ENCODE measurements at places on chromosomes 11 and 22.
A peak's percentile ranks its signal among the peaks of the same experiment; 100 is the strongest.

- no peak for DNase-seq
These were observed 36.3 kb upstream of the SHISAL1 start for GRCh38 chr22:44348971-44349560.

DNA sequence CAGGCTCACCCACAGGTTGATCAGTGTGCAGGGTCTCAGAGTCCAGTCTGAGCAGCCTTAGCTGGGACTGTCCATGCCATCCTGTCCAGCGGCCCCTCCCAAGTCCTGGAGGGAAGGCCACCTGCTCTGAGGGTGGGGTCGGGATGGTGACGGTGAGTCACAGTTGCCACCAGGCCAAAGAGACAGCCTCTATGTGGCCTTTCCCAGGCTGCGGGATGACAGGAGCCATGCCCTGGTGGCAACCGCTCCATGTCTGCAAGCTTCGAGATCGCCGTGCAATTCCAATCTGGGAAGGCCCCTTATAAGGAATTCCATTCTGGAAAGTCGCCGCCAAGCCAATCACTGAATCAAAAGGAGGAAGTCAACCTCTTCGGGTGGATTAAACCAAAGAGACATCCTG, 47.5 kb downstream of the RTL6 start:
- DNase-seq = no peak

GRCh38 chr11:97289823-97290222, 900.0 kb downstream of the JRKL start:
- no peak for DNase-seq

DNA sequence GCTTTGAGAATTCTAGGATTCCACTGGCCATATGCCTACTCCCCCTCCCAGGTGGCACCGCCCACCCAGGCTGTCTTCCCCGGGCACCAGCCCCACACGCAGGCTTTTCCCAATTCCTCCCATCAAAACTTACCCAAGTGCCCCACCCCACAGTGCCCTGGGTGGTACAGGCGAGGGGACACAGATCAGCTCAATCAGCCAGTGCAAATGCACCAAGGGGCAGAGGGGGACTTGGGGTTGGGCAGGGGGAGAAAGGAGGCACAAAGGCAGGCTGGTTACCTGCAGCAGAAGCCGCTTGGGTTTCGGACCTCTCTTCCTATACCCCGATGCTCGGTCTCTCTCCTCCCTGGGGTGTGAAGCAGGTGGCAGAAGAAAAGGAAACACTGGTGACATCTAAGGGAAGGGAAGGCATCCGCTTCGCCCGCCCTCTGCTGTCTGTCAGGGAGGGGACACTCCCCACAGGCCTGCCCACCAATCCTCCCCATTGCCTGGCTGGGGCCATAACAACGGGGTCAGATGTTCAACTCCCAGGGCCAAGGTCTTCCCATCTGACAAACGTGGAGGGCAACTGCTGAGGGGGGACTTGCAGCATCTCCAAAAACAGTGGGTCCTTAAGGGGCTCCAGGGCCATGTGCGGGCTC, 14.0 kb downstream of the CBX7 start:
- DNase-seq = no peak

GRCh38 chr22:37564111-37564711, 3.9 kb downstream of the CDC42EP1 start:
- DNase-seq = no peak

GRCh38 chr11:31114442-31114841, 255.1 kb downstream of the DCDC1 start:
- no peak for DNase-seq

DNA sequence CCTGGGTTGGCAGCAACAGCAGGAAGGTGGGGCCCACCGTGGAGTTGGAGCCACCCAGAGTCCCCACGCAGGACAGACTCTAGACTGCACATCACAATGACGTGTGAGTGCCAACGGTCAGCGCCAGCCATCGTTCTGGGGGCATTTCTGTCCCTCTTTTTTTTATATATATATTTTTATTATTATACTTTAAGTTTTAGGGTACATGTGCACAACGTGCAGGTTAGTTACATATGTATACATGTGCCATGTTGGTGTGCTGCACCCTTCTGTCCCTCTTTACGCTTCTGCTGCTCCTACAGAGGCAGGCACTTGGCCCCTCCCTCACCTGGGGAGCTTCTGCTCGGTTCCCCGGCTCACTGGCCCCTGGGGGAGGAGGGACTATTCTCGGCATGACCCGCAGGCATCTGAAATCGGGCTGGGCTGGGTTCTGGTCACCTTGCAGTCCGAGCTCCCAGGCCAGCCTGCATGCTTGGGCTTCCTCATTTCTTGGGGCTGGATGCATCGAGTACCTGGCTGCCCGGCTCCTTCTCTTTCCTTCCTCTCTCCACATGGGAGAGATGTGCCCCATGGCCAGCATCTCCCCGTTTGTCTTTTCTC, 787.4 kb downstream of the TBC1D22A start:
- no peak for DNase-seq

DNA sequence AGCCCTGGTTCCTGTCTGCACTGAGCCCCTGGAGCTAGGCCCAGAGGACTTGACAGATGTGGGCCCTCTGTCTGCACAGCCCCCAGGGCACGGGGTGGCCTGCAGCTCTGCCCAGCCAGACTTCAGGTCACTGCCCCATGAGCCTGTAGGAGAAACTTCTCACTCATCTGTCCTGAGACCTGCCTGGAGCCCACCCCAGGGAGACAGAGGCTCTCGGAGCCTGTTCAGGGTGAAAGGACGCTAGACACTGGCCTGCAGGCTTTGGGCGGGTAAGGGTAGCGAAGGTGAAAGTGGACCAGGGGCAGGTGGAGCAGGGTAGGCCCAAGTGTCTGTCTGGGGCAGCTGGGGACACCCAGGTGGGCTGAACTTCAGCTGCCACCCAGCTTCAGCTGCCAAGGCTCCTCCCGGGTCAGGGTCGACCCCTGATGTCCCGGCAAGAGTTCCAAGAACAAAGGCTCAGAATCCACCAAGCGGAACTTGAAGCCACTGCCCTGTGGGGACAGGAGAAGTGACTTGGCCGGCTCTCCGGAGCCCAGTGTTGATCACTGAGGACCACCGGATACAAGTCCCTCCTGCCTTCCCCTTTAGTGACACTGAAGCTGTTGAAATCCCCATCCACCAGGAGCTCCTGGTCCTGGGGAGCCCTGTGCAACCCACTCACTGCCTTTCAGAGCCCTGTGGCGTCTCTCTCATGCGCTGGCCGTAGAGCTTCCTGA, 90.3 kb downstream of the KCNQ1 start:
- no peak for DNase-seq

DNA sequence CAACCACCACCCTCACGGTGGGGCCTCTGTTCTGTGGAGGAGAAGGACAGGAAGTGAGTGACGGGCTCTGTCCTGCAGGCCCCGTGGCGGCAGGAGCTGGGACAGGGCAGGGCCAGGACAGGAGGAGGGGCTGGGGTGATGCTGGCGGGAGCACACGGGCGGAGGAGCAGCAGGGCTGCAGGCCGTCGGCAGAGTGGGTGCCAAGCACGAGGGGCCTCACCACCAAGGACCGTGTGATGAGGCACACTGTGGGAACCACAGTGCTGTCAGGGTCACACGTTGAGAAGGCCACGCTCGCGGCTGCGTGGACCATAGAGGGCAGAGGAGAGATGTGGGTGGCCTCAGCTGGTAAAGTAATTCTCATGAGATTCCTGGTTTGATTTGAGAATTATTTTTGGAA, 8.5 kb downstream of the SCO2 start:
- DNase-seq = no peak

- no peak for DNase-seq
These were observed 2.3 kb downstream of the IL2RB start for GRCh38 chr22:37147186-37147990.

GRCh38 chr11:35223991-35224390, 85.0 kb downstream of the CD44 start:
- DNase-seq = no peak

DNA sequence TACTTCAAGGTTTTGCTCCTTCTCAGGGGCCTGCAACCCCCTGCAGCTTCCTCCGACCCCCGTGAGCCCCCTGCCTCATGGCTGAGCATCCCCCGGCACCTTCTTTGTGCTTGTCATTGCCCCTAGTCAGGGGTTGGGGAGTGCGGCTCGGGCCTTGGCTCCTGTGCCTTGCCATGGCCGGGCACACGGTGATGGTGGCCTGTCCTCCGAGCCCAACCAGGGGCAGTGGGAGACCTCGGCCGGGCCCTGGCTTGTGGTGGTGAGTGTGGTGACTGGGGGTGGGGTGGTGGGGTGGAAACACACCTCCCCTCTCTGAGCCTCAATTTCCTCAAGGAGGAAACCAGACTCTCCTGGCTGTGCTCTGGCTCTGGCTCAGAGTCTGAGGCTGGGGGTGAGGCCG, 1.5 kb upstream of the MRGPRG start:
- DNase-seq = no peak

- no peak for DNase-seq
These were observed 40.7 kb downstream of the SHANK2 start for GRCh38 chr11:71211631-71212030.

- DNase-seq = peak; percentile 25
These were observed 21.0 kb upstream of the RAB30 start for GRCh38 chr11:83092488-83093384.

DNA sequence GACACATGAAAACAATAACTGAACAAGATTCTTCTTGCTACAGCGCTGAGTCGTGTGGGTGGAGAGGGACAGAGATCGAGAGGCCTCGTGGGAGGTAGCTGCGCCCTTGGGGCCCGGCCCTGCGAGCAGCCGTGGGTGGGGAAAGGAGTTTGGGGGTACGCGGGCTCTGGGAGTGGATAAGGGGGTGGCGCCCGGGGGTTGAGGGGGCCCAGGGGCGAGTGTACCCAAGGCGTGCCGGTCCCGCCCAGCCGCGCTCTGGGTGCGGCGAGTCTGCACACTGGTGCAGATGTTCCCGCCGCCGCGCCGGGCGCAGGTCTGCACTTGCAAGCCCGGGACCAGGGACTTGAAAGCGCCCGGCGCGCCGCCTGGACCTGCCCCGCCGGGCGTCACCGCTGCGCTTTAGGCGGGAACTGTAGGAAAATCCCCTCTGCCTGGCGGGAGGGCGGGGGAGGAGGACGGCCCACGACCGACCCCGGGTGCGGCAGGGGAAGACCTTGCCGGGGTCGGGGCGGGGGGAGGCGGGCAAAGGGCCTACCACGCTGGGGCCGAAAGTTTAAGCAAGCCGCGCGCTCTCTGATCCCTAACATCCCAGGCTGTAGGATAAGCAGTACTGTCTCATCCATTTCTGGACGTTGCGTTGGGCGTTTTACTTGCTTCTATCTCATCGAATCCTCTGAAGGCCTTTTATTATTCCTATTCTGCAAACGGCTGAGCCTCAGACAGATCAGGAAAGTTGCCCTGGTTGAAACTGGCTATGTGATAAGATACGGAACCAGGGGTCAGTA, 1.4 kb upstream of the KREMEN1 start:
- peak; percentile 52 for DNase-seq
